ENCODE measurements at places on chromosomes 12 and 14.

GRCh38 chr12:124898923-124899294 lies 15.5 kb downstream of the UBC start:
- DNase-seq: no peak

DNA sequence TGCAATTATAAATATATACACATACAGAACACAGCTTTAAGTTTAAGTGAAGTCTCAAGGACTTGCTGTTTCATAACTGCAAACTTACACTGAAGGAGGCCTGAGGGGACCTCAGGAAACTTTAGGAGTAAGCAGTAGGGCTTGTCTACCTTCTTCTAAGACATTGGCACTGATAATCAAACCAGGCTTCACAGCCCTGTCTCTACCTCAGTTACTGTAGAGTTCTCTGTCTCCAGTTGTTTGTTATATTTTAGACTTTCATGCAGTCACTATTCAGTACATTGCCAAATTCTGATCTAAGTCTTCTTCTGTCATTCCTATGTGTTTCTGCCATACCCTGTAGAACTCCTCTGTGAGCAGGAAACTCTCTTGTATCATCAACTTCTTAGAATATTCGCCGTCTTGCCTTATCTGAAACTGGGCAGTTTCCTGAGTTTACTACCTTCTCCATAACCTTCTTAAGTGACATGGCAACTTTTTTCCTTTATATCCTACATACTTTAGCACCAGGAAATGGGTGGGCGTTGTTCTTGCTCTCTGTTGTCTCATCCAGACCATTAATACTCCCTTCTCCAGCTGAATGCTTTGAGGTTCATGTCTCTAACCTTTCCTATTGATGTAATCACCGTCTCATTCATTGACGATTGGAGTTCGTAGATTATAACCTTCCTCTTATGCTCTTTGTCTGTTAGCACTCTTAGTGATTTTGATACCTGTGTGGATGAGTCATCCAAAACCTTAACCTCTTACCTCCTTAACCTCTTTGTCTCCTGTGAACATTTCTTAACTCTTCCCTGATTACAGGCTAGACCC lies 11.4 kb downstream of the APAF1 start:
- DNase-seq: no peak

GRCh38 chr12:109144224-109144623 lies 27.8 kb downstream of the ACACB start:
- no peak for DNase-seq

- no peak for DNase-seq
Measured at GRCh38 chr12:86623267-86623666, 367.1 kb upstream of the MGAT4C start.

Measured in stimulated activated CD8-positive, alpha-beta memory T cell treated with anti-CD3 and anti-CD28 coated beads, Interleukin-4, amount 100 ng/mL, for 1 hour (primary cell).